ENCODE measurements at places on chromosomes 2 and 18.

GRCh38 chr2:6674381-6674780 lies 191.3 kb downstream of the CMPK2 start:
- DNase-seq = no peak

- no peak for DNase-seq
These were observed 539 bp upstream of the MOB4 start for GRCh38 chr2:197515315-197515738.

DNA sequence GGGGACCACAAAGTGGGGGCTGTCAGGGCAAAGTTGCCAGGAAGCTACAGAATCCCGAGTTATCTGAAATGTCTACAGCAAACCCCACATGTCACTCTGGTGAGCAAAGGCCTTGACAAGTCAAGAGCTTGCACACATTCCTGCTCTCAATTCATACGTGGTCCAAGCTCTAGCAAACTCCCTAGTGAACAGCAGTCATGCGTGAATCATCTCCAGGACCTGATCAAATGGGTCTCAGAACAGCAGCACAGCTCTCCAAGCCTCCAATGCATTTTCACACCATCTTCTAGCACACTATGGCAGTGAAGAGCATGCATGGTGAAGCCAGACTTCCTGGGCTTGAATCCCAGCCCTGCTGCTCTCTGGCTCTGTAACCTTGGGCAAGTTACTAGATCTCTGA lies 68.5 kb downstream of the MYO5B start:
- DNase-seq = no peak

GRCh38 chr18:36809590-36810381 lies 19.0 kb downstream of the TPGS2 start:
- peak; percentile 4 for DNase-seq

DNA sequence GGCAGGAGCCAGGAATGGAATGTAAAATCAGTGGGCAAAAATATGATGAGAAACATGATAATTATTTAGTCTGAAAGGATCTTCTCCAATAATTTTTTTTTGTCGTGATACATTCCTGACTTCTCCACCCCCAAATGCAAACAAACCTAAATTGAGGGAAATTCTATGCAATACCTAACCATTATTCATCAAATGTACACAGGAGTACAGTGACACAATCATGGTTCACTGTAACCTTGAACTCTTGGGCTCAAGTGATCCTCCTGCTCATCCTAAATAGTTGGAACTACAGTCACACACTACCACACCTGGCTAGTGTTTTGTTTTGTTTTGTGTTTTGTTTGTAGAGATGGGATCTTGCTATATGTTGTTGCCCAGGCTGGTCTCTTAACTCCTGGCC lies 46.5 kb downstream of the RAB10 start:
- DNase-seq = no peak

- no peak for DNase-seq
These were observed 97.2 kb downstream of the TDRD15 start for GRCh38 chr2:21220930-21221329.

DNA sequence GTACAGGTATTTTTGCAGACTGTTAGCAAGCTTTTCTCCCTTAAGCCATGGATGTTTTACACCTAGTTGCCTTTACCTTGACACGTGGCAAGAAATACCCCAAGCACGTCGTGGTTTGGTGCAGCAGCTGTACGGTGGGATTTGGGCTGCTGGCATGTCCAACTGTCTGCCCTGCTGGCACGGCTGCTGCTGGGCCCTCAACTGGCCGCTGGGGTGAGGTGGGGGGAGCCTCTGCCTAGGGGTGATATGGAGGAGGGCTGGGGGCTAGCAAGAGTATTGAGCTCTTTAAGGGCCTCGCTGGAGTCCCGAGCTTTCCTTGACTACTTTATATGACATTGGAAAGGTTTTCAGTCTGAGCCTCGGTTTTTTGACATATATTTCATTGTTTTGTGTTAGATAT lies 41.6 kb downstream of the LPIN1 start:
- no peak for DNase-seq

DNA sequence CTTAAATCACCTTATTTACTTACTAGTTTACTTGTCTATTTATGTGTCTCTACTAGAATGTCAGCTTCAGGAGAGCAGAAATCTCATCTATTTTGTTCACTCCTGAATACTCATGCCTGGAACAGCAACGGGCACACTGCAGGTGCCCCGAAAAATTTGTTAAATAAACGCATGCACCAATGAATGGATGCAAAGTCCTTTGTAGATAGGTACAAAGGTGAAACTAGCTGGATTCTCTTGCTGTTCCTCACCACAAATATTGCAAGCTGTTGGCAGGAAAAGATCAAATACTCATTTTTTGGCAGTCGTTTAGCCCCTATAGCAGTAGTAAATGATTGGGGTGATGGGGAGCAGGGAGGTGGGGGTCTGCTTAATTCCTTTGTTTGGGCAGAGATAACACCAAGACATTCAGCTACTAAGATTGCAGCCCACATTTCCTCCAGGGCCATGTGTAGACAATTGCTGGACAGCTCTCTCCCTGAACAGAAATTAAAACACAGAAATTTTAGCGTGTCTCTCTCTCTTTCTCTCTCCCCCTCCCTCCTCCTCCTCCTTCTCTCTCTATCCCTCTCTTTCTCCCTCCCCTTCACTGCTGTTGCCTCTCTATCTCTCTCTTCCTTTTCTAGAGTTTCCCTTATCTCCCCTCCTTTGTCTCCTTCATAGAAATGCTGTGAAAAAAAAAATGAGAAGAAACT lies 5.4 kb downstream of the MARCHF4 start:
- no peak for DNase-seq

GRCh38 chr2:15943378-15944280 lies 3.3 kb downstream of the MYCN start:
- DNase-seq = no peak

GRCh38 chr18:28511413-28511821 lies 334.5 kb upstream of the CDH2 start:
- no peak for DNase-seq

GRCh38 chr2:55161295-55162210 lies 70.5 kb downstream of the CLHC1 start:
- no peak for DNase-seq

DNA sequence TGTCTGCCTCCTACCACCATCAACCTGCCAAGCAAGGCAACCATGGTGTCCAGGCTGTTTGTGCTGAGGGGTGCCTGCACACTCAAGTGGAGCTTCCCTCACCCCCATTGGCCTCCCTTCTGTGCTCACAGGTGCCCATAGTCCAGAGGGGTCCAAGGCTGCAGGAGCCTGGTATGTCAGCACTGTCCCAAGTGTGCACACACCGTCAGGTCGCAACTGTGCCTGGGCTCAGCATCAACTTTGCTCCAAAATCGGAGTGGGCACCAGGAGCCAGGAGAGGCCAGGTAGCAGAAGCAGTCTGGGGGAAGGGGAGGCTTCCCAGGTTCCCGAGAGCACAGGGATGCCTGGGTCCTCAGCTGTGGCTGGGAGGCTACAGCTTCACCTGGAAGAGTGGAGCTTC lies 1528.2 kb upstream of the SLC39A10 start:
- no peak for DNase-seq

DNA sequence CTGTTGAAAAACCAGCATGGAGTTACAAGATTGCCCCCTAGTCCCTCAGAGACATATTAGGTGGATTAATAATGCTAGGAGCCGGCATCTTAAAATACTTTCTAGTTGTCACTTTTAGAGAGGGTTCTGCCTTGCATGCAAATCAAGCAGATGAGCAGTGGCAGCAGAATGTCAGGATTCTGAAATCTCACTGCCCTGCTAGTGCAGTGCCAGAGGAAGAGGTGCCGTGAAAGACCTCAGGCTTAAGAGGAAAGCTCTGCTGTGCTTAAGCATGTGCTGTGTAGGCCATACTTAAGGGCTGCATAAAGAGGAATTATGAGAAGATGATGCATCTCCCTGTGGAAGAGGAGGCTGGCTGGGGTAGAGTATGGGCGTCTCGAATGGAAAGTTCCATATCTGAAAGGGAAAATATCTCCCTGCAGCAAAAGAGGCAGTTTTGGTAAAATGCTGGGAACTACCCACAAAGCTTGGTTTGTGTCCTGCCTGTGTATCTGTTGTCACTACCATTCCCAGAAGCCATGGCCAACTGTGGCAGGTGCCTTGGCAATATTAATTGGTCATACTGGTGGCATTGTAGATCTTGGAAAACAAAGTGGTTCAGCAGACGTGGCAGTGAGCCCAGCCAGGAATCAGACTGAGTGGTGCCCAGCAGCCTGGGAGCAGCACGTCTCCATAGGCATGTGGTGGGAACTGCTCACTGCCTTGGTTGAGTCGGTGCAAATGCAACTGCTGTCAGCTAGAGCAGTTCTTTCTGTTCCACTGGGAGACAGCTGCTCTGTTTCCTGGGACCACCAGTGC lies 131.9 kb downstream of the EVA1A start:
- DNase-seq = no peak

DNA sequence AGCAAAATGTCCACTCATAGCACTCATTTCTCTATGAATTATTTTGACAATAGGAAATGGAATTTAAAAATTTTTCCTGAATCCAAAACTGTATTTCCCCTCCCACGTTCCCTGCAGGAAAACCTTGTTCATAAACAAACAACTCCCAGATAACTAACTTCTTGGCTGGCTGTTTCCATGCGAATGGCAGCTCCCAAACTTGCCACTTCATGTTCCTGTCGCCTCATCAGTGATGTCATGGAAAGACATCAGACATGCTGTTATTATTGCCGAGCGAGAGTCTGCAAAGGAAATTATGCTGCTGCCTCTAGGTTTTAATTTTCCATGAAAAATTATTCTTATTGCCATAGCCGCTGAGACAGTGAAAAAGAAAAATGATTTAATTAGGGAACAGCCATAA lies 117.0 kb upstream of the RIOK3 start:
- no peak for DNase-seq

- no peak for DNase-seq
These were observed 472.0 kb upstream of the ETAA1 start for GRCh38 chr2:66925128-66925527.

DNA sequence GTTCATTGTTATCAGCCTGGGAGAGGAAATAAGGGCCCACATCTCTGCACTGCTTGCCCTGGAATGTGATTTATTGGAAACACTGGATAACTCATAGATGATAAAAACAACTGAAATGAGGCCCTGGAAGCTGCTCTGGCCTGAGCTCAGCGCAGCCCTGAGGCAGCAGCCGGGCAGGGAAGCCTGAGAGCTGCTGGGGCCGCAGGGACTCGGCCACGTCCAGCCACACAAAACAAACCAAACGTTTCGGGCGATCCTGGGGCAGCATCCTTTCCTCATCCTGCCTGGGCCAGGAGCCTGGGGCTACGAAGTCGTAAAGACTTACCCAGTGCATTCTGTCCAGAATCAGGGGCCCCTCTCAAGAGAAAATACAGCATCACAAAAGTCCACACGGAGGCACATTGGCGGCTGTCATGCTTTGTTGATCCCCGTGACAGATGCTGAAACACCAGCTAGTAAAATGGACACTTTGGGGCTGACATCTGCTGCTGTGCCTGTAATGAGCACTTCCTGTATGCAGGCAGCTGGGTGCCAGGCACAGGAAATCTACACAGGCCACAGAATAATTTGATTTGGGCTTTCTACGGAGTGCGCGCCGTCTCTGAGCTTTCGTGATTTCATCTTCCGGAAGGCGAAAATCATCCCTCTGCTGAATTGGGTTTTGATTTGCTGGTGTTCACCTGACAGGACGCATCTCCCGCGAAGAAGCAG lies 250.6 kb downstream of the EIPR1 start:
- DNase-seq = no peak

- no peak for DNase-seq
These were observed 16.3 kb downstream of the WDPCP start for GRCh38 chr2:63572001-63572400.

- no peak for DNase-seq
These were observed 65.9 kb downstream of the BCL2 start for GRCh38 chr18:63253428-63254372.

DNA sequence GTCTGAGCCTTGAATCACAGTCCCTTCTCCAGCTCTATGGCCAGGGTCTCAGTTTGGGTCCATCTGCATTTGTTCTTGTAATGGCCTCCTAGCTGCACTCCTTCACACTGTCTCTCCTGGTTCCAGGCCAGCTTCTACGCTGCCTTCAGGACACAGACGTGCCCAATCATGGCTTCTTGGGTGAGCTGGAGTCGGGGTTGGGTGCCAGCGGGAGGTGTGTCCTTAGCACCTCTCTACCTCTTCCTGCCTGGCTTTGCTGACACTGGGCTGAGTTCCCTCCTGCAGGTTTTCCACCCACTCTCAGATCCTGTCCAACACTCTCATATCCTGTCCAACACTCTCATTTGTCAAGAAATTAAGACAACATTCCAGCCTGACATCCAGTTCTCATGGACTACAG lies 9.6 kb downstream of the TRPM8 start:
- DNase-seq = no peak

GRCh38 chr18:22167091-22167470 lies 2.3 kb upstream of the GATA6 start:
- no peak for DNase-seq

DNA sequence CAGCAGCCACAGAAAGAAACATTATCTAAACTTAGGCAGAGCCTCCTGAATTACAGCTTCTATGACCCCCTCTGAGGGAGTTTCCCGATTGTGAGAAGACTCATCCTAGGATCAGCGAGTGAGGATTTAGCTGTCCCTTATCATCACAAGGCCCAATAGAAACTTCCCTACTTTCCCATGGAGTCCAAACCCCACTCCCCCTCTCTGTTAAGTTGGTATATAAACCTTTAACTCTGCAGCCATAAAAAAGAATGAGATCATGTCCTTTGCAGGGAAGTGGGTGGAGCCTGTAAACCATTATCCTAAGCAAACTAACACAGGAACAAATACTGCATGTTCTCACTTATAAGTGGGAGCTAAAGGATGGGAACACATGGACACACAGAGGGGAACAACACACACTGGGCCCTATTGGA lies 78.8 kb downstream of the MYL12B start:
- DNase-seq = no peak

DNA sequence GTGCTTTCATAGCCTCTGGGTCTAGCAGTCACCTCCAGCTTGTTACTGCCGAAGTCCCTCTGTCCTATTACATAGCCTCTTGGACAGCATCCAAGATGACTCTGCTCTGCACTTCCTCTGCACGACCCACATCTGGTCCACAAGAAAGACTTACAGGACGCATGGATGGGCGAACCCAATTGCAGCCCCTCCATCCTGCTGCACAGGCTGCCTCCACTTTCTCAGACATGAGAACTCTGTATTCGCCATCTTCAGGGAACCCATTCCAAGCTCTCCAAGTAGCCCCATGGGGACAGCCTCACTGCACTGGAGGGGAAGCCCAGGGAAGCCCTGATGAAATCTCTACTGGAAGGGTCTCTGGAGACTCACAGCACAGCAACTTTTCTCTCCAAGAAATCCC lies 172.1 kb downstream of the GFPT1 start:
- DNase-seq = no peak

- no peak for DNase-seq
These were observed 154.4 kb upstream of the TWIST2 start for GRCh38 chr2:238693337-238694093.

Data from activated effector memory CD4-positive, alpha-beta T cell treated with Interleukin-2 at 50 U/mL for 16 hours (primary cell).